SIG-M5 (cell line): ENCODE measurements at places on chromosomes 6 and 20.

GRCh38 chr6:161971043-161971442 is 697.2 kb upstream of the AGPAT4 start:
- no peak for DNase-seq

DNA sequence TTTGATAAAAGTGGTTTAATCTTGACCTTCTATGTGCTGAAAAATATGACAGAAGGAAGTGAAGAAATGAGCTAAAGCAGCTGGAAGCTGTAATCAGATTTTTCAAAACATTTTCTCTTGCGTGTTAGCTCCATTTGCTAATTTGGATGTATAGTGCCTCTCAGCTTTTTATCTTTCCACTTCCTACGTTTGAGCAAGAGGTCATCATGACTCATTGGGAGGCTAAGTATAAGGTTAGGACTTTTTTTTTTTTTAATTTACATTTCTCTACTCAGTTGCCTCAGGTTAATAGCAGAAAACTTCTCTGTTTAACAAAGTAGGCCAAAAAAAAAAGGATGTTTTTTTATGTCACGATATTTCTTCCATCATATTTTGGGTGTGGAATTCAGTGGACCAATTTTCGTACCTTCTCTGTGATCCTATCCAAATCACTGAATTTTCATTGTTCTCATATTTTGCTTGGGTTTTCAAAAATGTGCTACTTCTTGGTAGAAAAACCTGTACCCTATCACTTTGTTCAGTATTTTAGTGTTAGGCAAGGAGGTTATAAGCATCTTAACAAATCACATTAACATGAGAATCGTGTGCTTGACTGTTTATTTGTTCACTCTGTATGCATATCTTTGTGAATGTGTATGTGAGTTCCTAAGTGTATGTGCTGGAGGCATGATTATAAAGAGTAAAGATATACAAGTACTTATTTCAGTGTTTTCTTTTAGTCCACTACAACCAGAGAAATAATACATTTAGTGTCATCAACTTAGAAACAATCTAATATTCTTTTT is 1028.3 kb upstream of the EYS start:
- no peak for DNase-seq

DNA sequence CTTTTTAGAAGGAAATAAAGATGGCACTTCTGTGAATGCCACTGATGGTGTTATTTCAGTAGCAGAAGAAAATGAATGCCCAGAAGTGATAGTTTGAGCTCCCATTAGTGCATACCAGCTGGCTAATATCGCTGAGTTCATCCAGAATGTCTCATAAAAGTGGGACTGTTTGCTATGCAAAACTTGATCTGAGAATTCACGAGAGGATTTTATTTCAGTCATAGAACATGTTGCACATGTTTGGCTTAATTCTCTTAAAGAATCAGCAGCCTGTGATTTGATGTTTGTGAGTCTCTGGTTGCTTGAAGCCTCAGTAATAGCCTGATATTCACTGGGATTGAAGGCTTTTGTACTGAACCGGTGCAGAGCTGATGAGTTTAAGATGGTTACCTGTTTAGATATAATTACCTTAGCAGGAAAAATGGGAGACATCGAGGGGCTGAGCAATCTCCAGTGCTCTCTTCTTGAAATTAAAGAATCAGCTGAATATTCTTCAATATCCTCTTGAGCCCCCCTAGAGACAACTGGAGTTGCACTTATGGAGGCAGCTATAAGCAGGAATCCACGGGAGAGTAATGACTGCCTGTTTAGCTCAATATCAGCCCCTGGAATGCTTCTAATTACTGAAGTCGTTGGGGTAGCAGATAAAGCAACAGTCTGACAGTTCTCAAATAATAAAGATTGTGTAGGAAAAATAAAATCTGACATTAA is 955.5 kb downstream of the PHF3 start:
- DNase-seq, result no peak

DNA sequence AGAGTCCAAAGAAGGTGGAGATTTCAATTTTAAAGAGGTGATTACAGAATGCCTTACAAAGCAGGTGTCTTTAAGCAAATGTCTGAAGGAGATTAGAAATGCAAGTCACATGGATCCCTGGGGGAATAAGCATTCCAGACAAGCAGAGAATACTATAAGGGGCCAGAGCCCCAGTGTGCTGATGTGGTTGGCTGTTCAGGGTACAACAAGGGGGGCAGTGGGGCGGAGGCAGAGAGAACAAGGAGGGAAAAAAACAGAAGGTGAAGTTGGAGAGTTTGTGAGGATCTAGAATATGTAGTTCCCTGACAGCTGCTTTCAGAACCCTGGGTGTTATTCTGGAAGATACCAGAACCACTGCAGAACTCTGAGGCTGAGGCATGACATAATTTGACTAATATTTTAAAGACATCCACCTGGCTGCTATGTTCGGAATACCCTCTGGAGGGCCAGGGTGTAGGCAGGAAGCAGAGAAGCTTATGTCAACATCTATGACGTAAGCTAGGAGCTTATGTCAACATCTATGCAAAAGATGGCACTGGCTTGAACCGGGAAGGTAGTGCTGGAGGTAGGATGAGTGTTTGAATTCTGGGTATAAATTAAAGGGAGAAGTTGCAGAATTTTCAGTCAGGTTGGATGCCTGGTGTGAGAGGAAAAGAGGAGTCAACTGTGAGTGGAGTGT is 276.3 kb upstream of the AGPAT4 start:
- no peak for DNase-seq

GRCh38 chr6:41683523-41684310 is 45.4 kb downstream of the MDFI start:
- DNase-seq, result no peak

DNA sequence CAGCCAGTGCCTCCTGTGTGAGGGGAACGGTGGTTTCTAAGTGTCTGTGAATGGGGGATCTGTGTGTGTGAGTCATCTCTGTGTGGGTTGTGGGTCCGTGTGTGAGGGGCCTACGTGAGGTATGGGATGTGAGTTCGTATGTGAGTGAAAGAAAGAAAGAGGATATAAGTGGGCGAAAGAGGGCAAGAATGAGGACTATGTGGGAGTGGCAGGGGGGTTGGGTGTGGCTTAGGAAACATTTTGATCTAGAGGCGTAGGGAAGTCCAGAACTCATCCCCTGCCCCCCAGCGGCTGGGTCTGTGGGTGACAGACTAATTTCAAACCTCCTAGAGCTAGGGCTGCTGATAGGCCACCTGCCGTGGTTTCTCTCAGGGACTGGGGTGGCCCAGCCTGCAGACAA is 35.5 kb downstream of the DHX35 start:
- DNase-seq, result peak; percentile 36

GRCh38 chr6:20583444-20583800 is 49.2 kb downstream of the CDKAL1 start:
- no peak for DNase-seq

DNA sequence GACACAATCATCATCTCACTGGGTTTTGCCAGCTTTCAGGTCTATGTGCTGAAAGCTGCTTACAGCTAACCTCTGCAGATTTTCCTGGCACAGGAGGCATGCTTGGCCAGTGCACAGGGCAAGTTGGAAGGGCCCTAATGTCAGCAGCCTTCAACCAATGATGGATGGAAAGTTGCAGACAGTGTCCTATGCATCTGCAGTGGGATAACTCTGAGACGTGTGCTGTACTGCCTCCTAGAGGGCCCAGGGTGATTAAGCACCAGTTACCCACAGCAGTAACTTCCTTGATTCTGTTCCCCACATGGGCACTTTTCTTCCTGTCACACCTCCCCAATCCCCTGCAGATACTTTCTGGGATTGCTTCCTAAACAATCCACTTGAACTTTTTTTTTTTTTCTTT is 38.6 kb downstream of the OVOL2 start:
- no peak for DNase-seq

DNA sequence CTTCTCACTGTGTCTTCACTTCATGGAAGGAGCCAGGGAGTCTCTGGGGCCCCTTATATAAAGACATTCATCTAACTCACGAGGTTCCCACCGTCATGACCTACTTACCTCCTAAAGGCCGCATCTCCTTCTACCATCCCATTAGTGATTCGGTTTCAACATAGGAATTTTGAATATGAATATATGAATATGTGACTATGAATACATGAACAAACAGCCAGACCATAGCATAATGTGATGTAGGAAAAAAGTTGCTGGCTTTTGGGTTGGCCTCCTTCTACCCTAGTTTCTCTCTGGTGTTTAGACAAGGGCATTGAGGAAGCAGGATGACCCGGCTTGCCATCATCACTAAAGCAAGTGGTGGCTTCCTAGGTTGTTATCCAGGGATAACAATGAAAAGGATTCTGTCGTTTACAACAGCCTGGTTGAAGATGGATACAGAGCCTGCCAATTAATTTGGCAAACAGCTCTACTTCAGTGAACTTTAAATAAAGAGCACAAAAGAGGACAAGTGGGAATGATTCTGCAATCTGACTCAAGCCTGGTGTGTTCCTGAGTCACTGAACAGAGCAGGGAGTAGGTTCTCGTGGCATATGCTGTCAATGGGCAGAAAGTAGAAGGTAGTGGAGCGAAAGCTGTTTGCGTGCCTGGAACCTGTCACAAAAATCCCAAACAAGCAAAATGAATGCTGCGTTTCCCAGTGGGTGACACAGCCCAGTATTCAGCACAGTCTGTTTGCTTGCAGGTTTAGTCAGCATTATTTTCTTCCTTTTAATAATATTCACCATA is 44.0 kb upstream of the DOK5 start:
- no peak for DNase-seq

DNA sequence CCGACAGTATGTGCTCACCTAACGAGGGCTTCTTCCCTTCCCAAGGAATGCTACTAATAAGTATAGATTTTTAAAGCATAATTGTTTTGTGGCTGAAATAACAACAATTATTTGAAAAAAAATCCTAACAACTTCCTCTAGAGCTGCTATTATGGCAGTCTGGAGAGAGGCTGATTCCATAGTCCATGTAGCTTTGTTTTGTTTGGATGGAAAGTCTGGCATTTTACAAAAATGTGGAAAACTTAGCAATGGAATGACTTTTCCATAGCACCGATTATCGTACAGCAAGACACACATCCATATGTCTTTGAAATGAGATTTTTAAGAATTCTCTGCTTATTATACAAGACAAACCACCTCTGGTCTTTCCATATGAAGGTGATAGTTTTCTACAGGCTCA is 252.4 kb upstream of the TAB2 start:
- no peak for DNase-seq

DNA sequence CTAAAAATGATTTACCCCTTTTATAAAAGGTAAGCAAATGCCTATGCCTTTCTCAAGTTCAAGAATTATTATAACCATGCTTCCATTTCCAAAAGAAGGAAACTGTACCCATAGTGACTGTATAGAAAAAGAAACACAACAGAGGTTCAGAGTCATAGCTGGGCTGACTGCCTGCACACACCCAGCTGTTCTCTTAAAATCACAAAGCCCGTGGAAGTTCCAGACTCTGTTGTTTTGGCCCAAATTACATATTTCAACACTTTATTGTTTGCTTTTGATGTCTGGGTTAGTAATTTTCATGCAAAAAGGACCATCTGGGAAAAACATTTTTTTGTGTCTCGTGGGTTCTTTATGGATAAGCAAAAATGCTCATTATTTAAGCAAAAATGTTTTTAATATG is 99.2 kb downstream of the LCA5 start:
- DNase-seq, result no peak

GRCh38 chr20:54710341-54710740 is 234.9 kb downstream of the DOK5 start:
- no peak for DNase-seq

- no peak for DNase-seq
These were observed 36.2 kb downstream of the THEMIS start for GRCh38 chr6:127864701-127865100.

DNA sequence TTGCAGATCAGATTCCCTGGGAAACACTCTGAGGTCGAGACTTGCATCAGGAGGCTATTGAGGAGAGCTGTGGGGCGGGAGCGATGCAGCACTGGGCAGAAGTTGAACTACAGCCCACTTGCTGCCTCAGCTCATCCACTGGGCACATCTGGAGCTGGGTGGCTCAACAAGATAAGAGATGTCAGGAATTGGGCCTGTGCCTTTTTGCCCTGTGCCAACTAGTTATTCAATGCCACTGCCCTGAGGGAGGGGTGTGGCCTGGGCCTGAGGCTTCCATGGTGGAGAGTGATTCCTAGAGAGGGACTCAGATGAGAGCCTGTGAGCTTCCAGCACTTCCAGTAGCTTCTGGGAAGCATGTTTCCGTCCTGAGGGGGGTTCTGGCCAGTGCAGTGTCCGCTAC is 32.7 kb downstream of the BRPF3 start:
- no peak for DNase-seq

GRCh38 chr20:5364997-5365597 is 48.3 kb upstream of the PROKR2 start:
- DNase-seq, result no peak

- DNase-seq, result no peak
These were observed 385.6 kb downstream of the CDKAL1 start for GRCh38 chr6:20919677-20920385.

DNA sequence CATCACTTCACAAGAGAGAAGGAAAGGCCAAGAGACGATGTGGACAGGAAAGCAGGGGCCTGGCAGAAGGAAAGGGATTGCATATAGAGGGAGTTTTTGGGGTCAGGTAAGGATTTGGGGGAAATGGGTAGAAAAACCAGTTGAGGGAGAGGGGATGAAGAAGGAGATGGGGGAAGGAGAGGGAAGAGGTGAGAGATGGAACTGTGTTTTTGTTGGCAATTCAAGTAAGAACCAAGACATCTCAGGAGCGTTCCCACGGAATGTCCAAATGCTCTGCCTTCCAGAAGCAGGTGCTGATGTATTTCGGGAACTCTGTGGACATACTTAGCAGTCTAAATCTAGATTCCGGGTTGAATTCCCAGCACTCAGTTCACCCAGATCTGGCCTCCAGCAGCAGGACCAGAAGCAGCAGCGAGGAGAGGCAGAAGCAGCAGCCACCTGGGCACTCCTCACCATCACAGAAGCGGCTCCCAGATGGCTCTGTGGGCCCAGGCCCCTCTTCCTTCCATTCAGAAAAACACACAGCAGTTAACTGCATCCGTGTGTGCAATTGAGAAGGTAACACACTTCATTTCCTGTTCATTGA is 88.8 kb downstream of the DZANK1 start:
- DNase-seq, result no peak

- DNase-seq, result no peak
These were observed 6.8 kb downstream of the NRN1 start for GRCh38 chr6:5999688-6000608.

DNA sequence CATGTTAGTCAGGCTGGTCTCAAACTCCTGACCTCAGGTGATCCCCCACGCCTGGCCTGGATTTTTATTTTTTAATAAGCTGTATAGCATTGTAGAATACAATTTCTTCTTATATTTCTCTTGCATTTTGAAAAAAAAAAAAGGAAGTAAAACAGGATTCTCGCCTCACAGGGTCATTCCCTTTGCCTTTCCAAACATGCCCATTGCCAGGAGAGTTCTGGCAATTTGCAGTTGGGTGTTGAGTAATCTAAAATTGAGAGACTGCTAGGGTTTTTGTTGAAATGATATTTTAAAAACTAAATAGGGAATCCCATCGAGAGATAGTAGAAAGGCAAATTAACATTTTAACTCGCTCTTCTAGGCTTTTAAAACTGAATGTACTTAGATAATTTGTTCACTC is 196.1 kb downstream of the JARID2 start:
- no peak for DNase-seq
